ENCODE measurements at places on chromosomes 6 and 20. TPM values are rescaled to one million over a fixed set of nuclear protein-coding genes. Genes with fewer than 3 reads are reported as not detected.

DNA sequence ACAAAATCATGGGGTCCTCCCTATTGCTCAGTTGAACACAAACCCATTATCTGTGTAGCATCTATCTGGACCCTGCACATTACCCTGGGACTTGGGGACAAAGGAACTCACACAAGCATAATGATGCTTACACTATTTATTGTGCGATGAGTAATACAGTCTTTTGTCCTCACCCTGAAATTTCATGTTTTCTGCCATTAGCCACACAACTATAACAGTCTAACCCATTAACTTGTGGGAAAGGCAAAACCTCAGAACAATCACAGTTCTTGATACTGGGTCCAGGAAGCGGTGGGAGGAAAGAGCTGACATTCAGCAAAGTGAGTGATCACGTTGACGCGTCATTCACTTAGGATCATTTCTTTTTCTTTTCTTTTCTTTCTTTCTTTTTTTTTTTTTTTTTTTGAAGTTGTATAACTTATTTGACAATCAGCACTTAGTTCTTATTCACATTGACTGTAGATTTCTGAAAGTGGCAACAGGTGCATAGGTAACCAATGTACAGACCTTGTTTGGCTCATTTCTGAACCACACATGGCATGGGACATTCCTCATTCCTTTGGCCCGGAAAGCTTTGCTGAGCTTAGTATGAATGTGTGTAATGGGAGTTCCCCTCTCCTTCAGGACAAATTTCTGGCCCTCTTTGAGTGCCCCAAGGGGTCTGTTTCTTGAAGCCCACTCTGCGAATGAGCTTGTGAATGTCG, 94.8 kb upstream of the CNKSR3 start:
- DNase-seq, result no peak

The LEMD2 gene
- 54.3 TPM for total RNA-seq

- DNase-seq, result peak; percentile 14
These were observed 152.7 kb downstream of the DLL1 start for GRCh38 chr6:170137911-170138910.

DNA sequence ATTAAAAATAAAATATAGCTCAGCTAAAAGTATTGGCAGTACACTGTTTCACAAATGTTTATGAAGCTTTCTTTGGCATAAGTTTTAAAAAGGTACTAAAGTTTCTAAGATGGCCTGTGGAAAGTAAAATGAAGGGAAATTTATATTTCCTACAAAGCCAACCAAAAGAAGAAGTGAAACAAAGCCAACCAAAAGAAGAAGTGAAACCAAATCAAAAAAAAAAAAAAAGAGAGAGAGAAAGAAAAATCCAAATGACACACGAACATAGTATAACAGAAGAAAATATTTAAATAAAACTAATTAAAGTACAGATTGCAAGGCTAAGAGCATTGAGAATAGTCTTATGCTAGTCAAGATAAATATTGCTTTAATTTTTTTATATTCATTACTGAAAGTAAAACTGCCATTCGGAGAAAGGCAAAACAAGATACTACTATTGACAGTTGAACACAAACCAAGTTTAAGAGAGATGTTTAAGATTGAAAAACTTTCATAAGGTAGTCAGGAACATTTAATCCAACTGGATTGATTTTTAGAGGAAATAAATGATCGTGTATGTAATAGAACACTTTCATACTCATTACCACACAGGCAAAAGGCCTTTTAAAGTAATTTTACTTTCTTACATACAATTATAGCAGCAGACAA, 12.8 kb upstream of the KHDRBS2 start:
- no peak for DNase-seq

The FOXQ1 gene
- 2.8 TPM for total RNA-seq

DNA sequence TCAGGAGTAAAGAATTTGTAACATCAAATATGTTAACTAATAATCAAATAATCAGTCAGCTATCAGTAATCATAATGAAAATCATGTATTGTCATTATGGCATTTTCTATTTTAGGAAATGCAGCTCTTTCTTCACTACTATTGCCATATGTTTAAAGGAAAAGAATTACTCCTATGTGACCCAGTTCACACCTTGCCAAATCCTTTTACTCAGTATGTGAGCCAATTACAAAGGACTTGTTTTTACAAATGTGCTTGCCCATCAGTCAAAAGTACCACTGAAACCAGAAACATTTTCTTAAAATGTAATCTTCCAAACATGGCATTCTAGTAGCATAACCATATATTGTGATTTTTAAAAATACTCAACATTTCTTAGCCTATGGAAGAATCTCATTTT, 63.6 kb downstream of the NCOA7 start:
- DNase-seq, result no peak

The OXT gene
- total RNA-seq, result not detected

DNA sequence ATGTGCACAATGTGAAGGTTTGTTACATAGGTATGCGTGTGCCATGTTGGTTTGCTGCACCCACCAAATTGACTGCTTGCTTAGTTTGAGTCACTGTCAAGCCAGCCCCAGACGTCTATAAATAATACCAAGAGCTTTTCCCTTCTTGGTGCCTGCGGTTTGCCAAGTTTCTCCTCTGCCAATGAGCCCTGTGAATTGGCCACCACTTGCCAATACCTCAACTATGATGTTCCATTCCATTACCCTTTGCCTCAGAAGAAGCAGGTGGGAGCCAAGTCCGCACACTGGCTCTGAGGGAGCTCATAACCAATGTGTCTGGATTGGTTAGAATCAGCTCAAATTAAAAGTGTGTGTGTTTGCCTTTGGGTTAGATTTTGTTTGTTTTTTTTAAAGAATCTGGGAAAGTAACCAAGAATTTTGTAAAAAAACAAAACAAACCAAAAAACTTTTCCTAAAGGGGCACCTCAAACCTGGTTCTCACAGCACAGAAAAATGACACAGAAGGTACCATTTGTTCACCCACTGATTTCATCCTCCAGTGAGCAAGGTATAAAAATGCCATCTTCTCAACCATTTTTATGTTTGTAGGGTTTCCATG, 244.7 kb upstream of the PRND start:
- no peak for DNase-seq

- DNase-seq, result no peak
These were observed 27.7 kb downstream of the PTPRA start for GRCh38 chr20:2900845-2901592.

DNA sequence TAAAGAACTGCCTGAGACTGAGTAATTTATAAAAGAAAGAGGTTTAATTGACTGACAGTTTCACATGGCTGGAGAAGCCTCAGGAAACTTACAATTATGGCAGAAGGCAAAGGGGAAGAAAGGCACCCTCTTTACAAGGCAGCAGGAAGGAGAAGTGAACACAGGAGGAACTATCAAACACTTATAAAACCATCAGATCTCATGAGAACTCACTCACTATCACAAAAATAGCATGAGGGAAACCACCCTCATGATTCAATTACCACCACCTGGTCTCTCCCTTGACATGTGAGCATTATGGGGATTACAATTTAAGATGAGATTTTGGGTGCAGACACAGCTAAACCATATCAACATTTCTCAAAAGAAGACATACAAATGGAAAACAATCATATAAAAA, 266.3 kb downstream of the EPM2A start:
- no peak for DNase-seq

DNA sequence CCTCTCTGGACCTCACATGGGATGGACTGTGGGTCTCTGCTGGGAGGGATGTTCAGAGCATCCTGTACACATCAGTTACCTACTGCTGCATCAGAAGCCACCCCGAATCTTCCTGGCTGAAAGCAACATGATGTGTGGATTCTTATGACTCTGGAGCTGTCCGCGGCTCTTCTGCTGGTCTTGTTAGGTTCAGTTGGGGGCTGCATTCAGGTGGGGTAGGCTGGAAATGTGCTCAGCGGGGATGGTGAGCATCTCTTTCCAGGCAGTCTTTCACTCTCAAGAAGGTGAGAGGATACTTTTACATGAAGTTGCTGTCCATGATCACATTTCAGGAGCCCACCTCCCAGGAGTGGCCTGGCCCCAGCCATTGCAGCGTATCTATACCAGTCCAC, 5.2 kb upstream of the CST5 start:
- DNase-seq, result no peak

- DNase-seq, result no peak
These were observed 9.1 kb downstream of the GOPC start for GRCh38 chr6:117592983-117593759.

DNA sequence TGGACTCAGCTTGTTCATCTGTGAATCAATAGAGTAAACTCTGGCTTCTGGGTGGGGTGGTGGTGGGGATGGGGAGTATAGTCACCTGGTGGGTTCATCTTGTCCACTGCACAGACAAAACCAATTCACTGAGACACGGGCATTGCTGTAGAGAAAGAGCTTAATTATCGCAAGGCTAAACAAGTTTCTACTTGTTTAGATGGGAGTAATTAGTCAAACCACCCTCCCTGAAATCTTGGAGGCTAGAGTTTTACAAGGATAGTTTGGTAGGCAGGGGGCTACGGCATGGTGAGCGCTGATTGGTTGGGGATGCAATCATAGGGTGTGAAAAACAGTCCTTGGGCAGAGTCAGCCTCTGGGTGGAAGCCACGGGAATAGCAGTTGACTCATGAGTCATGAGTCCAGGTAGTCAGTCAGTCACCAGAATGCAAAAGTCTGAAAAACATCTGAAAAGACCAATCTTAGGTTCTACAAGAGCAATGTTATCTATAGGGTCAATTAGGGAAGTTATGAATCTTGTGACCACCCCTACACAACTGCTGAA, 77.8 kb downstream of the STMND1 start:
- no peak for DNase-seq

DNA sequence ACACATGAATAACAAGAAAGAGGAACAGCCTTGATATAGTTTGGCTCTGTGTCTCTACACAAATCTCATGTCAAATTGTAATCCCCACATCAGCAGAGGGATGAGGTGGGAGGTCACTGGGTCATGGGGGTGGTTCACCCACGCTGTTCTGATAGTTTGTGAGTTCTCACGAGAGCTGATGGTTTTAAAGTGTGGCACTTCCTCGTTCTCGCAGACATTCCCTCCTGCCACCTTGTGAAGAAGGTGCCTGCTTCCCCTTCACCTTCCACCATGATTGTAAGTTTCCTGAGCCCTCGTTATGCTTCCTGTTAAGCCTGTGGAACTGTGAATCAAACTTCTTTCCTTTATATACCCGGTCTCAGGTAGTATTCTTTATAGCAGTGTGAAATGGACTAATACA, 13.1 kb downstream of the SRPK1 start:
- DNase-seq, result no peak

Measured in ovary (tissue), 10 donors.